ENCODE measurements at places on chromosomes 11 and 22. TPM values are rescaled to one million over a fixed set of nuclear protein-coding genes. Genes with fewer than 3 reads are reported as not detected.
A peak's percentile ranks its signal among the peaks of the same experiment; 100 is the strongest.

Gene IGSF9B
- total RNA-seq, result 84.2 TPM

Gene LARGE2
- 0.75 TPM for total RNA-seq

Gene SPDYC
- not detected for total RNA-seq

Gene TNNT3
- total RNA-seq, result 2.1 TPM

Gene FAM180B
- 0.11 TPM for total RNA-seq

Gene TH
- not detected for total RNA-seq

Gene BTG4
- total RNA-seq, result not detected

Gene MRGPRX3
- not detected for total RNA-seq

DNA sequence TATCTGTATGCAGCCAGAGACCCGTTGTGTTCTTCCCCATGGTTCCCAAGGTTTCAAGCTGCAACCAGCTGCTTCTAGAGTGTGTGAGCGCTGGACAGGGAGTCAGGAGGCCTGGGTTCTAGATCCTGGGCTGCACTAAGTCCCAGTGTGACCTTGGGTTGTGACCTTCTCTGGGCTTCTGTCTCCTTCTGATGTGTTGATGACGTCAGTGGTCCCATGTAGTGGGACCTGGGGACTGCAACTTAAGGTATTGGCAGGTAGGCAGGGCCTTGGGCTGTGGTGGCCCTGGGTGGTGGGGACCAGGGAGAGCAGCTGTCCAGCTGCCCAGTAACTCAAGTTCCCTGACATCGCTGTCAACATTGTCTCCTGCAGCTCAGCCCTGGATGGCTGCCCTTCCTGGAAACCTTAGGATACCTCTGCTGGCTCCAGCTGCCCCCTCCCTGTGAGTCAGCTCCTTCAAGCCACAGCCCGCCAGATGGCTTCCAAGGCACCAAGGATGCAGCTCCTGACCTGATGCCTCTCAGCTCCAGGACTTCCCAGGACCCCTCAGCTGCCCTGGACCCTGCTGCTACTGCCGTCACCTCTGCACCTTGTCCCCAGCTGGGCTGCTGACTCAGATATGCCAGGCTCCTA is 1.3 kb upstream of the PVALB start:
- no peak for DNase-seq

- peak; percentile 54 for DNase-seq
These were observed 72.0 kb downstream of the SLC5A12 start for GRCh38 chr11:26649884-26650283.

GRCh38 chr11:62875698-62876478 is 4.8 kb upstream of the SLC3A2 start:
- no peak for DNase-seq

DNA sequence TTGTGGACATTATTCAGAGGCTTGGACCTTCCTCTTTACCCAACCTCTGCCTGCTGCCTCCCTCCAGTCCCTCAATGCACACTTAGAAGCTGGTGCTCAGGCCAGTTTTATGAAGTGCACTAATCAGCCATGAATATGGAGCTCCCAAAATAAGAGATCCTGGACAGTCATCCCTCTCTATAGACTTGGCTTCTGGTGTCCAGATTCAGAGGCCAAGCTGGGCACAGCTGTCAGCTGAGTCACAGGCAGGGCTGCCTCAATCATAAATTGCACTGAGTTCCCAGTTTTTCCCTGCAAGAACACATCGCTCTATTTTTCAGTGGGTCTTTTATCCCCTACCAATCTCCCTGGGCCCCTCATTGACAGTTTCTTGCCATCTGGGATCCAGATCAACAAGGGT is 161.7 kb upstream of the CADM1 start:
- DNase-seq, result no peak

DNA sequence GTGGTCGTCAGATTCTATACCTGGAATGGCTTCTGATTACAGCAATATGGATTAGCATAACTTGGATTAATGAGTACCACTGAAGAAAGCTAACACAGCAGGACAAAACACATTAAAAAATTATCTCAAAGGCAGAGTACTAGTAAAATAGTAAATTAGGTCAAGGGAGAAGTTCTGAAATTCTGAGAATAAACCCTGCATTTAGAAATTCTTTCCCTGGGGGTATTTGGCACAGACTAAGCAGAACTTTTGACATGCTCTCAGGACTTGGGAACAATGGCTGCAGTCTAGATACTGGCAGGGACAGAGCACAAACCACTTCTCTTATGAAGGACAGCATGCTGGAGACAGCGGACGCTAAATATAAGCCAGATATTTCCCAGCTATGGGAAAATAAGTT is 85.6 kb upstream of the GRIA4 start:
- DNase-seq, result no peak

DNA sequence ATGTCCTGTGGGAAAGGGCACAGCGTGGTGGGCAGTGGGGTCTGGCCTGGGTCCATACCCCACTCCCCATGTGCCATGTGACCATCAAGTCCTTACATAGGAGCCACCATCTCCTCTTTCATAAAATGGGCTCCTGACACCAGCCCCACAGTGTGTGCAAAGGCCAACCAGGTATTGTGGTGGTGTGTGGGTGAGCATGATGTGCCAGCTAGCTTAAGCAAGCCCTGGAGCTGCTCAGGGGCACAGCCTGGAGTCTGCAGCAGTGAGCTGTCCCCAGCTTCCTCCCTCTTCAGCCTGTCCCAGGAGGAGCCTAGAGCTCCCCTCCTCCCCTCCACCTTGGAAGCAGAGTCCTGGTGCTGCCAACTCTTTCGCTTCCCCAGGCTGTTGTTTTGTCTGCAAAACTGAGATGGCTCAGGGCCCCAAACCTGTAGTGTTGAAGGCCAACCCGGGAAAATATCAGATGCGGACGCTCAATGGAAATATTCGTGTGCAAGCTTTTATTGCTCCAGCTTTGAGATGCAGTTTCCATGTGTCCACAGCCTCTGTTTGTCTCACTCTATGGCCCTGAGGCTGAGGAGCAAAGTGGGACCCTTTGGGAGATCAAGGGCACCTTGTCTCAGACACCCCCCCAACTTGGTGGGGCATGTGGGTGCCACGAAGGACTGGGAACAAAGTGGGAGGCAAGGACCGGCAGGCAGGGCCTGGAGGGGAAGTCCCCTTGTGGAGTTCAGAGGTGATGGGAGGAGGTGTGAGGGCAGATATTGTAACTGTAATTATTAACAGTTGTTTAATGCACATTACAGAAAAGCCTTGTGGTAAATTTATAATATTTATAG is 92.6 kb downstream of the CTTN start:
- DNase-seq, result no peak

GRCh38 chr11:74318241-74318932 is 6.9 kb upstream of the P4HA3 start:
- no peak for DNase-seq

GRCh38 chr11:118175993-118176777 is at the start of gene SCN2B:
Gene SCN2B (minus strand): TSS chr11:118176639. CDS start chr11:118176431, 208 bp downstream.
- no peak for DNase-seq

DNA sequence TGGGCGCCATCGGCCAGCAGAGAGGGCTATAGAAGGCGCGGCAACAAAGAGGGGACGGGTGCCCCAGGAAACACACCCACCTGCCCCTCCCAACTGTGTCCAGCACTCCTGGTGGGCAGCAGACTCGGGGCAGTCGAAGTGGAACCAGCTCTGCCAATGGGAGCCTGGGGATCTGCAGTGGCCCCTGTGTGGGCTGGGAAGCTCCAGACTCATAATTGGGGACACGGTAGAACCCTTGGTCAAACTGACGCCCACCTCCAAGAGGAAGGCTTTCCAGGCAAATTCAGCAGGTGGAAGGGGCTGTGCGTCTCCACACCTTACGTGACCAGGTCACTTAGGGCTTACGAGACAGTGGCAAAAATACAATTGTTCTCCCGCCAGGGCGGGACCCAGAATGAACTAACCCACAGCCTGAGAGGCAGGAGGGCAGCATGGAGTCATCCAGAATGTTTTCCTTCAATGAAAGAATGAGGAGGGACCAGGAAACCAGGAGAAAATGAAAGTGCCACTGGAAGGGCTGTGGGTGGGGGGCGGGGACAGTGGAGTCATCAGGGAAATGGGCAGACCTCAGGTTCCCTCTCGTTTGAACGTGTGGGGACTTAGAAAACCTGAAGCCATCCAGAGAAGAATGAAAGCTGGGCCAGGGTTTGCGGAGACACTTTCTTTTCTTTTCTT is 53.2 kb upstream of the SHANK2 start:
- no peak for DNase-seq

- DNase-seq, result no peak
These were observed 10.6 kb downstream of the MTFP1 start for GRCh38 chr22:30436196-30436595.

- DNase-seq, result no peak
These were observed 219.3 kb upstream of the TMEM45B start for GRCh38 chr11:129596351-129596750.
